ENCODE measurements at places on chromosomes 13 and 19.

DNA sequence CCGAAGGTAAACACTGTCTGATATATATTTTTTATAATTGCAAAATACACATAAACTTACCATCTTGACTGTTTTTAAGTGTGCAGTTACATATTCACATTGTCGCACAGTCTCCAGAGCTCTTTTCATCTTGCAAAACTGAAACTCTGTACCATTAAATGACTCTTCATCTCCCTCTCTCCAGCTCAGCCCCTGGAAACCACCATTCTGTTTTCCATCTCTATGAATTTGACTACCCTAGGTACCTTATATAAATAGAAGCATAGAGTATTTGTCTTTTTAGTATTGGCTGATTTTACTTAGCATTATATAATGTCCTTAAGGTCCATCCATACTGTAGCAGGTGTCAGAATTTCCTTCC lies 45.8 kb downstream of the LRCH1 start:
- DNase-seq, result no peak

DNA sequence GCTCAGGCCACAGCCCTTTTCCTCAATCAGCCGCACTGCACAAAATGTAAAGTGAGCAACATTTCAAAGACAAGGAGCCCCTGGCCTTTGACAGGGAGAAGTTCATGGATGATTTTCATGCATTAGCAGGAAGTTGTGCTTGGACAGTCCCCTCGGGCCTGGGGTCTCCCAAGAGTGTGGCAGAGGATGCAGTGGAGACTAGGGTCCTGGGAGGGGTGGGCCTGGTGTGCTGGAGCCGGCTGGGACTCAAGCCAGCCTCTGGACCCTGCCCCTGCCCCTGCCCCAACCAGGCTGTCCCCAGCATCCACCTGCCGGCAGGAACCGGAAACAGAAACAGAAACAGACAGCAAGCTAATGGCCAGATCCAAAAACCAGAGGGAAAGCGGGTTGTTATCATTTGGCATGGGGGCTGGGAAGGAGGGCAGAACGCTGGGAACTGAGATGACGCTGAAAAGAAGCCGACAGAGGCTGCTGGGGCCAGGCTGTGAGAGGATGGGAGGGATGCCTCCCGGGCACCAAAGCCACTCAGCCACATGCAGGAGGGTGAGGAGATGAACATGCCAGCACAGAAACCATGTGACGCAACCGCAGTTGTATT lies 2.3 kb downstream of the GAS6 start:
- no peak for DNase-seq

GRCh38 chr13:27161980-27162379 lies 9.6 kb downstream of the USP12 start:
- DNase-seq, result no peak

GRCh38 chr19:1220976-1221903 lies 15.7 kb downstream of the STK11 start:
- DNase-seq, result no peak

GRCh38 chr19:32687681-32688080 lies 3.9 kb upstream of the NUDT19 start:
- no peak for DNase-seq

DNA sequence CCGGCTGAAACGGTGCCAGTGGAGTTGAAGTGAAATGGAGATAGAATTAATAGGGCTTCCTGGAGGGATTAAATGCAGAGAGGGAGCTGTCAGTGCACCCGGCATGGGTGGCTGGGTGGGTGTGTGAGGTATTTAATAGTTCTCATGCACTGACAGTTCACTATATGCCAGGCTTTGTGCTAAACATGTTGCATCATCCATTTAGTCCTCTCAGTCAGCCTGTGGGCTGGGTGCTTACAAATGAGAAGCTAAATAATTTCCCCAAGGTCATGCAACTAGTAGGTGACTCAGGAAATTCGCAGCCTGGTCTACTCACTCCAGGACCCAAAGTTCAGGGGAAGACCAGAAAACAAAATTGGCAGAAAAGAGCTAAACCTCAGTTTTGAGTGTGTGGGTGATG lies 63.5 kb upstream of the SPATA13 start:
- DNase-seq, result peak; percentile 63

- no peak for DNase-seq
Observed at GRCh38 chr13:26680123-26680450, 80.5 kb downstream of the GPR12 start.

GRCh38 chr13:114088234-114088633 lies 44.2 kb downstream of the RASA3 start:
- DNase-seq, result no peak

DNA sequence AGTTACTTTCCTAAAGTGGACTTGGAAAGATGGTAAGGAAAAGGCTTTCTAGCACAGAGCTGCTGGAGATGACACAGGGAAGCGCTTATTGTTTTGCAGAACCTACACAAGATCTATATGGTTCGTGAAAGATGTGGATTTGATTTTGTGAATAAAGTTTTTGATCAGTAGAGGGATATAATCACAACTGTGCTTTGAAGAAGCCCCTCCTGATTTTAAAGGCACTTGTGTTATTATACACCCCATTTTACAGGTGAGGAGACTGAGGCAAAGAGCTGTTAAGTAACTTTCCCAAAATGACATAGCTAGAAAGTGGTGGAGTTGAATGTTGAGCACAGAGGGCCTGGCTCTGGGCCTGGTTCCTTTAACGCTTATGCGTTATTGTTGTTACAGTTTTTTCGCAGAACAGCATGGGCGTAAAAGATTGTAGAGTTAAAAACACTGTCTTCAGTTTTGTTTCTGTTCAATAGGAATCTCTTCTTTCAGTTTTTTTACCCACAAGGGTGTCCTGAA lies 1.4 kb downstream of the TDRD3 start:
- DNase-seq, result no peak

DNA sequence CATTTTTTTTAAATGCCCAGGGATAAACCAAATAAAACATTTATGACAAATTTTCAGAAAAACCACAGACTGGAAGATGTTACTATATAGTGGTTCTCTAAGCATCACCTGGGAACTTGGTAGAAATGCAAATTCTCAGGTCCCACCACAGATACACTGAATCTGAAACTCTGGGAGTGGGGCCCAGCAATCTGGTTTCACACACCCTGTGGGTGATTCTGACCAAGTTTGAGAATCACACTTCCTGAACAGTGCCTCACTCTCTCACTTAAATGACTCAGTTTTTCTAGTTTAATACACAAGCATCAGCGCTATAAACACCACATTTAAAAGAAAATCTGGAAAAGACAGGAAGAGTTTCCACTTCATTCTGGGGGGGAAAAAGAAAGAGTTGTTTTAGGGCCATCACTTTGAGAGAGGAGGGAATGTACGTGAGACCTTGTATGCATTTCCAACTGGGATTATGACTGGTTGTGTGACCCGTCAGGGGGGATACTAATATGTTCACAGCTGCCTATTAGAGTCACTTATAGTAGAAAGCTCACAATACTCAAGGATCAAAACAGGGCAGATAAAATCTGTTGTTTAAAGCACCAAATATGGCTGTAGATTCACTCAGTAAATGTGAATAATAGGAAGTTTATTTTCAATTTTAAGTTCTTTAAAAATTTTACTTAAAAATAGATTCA lies 567.7 kb downstream of the GPC6 start:
- DNase-seq, result peak; percentile 65

DNA sequence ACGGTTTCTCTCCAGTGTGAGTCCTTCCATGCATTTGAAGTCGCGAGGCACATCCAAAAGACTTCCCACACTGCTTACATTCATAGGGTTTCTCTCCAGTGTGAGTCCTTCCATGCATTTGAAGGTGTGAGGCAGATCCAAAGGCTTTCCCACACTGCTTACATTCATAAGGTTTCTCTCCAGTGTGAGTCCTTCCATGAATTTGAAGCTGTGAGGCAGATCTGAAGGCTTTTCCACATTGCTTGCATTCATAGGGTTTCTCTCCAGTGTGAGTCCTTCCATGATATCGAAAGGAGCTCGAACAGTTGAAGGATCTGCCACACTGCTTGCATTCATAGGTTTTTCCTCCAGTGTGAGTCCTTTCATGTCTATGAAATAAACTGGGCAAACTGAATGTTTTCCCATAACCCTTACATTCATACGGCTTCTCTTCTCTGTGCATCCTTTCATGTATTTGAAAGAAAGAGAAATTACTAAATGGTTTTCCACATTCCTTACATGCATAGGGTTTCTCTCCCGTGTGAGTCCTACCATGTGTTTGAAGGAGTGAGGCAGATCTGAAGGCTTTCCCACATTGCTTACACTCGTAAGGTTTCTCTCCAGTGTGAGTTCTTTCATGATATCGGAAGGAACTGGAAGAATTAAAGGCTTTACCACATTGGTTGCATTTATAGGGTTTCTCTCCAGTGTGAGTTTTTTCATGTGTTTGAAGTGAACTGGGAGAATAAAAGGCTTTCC lies 20.3 kb downstream of the ZNF433 start:
- DNase-seq, result no peak

DNA sequence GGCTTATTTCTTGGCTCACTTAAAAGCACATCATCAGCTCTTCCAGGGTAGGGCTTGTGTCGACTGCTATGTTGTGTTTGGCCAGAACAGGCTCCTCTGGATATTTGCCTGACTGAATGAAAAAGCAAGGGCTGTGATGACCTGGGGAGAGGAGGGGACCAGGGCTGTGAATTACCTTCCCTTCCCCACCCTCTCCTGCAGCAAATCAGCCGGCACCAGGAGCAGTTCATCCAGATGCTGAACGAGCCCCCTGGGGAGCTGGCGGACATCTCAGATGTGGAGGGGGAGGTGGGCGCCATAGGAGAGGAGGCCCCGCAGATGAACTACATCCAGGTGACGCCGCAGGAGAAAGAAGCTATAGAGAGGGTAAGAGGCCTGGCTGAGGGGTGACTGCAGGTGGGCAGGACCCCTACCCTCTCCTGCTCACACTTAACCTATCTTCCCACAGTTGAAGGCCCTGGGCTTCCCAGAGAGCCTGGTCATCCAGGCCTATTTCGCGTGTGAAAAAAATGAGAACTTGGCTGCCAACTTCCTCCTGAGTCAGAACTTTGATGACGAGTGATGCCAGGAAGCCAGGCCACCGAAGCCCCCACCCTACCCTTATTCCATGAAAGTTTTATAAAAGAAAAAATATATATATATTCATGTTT lies 4.4 kb downstream of the GADD45GIP1 start:
- DNase-seq, result no peak

DNA sequence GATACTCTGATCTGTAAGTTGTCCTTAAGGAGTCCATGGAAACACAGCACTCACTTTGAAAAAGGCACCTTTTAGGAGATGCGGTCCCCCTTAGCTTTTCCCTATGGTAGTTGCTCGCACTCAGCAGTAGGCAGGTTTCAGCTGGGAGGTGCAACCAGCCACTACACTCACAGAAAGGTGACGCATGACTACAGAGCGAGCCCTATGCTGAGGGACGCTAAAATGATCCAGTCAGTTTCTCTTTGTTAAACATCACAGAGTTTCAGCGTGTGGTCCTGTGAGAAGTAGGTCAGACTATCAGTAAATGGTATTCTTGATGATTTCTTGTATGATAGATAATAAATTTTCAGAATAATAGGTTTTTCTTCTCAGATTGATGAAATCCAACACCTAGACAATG lies 362.7 kb upstream of the MIR17HG start:
- DNase-seq, result no peak

GRCh38 chr13:54699831-54700230 lies 1671.2 kb downstream of the OLFM4 start:
- DNase-seq, result no peak

- DNase-seq, result no peak
Observed at GRCh38 chr19:10155839-10156238, 36.1 kb upstream of the EIF3G start.

DNA sequence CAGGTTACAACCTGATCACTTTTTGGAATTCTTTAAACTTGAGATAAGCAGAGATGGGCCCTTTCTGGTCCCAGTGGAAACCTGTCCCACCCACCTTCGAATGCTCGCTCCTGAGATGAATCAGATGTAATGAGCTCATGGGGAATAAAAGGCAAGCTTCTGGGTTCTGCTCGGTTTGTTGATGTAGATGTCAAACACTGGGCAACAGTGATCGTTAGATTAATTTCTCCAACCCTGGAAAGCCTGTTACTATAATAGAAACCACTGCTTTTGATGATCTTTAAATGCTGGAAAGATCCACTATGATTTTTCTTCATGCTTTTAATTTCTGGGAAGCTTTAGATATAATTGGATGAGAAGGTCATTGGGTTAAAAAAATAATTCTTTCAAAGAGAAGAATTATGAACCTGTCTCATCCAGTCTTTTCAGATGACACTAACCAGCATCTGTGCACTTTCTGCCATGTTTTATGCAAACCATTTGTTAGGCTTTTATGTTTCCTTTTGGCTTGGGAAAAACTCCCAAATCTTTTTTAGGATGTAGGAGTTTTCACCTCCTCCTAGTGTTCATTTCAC lies 49.3 kb downstream of the B3GLCT start:
- no peak for DNase-seq

GRCh38 chr13:45681113-45681512 lies 21.0 kb upstream of the CBY2 start:
- DNase-seq, result no peak

- no peak for DNase-seq
Observed at GRCh38 chr13:95477187-95477586, 75.3 kb upstream of the CLDN10 start.

DNA sequence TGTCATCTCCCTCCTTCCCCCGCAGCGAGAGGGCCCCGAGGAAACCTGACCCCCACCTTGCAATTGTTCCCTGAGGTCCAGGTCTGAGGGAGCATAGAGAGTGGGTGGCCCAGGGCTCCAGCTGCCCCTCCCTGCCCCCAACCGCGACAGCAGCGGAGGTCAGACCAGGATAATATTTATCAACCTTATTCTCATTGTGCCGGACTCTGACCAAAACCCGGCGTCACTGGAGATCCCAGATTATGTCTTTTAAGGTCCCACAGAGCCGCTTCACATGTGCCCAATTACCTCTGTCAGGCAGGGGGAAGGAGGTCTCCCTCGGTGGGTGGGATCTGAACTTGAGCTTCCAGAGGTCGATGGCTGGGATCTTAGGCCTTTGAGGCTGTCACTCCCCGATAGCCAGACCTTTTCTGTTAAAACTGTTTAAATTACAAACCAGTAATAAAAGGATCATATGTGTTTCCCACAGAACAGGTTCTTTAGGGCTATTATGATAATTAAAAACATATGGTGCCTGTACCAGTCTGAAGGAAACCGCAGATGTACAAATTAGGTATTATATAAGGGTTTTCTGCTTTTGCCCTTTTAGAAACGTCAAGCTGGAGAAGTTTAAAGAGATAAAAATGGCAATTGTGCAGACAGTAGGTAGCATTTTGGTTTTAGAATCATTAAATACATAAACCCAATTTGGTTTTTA lies 195.5 kb downstream of the ZNF536 start:
- no peak for DNase-seq

GRCh38 chr13:25674371-25674770 lies 302.6 kb downstream of the ATP8A2 start:
- no peak for DNase-seq

GRCh38 chr19:38580080-38580479 lies 37.7 kb downstream of the MAP4K1 start:
- no peak for DNase-seq

- DNase-seq, result no peak
Observed at GRCh38 chr19:42197375-42197817, 20.1 kb downstream of the DEDD2 start.

GRCh38 chr19:46714444-46715106 lies 2.3 kb downstream of the PRKD2 start:
- DNase-seq, result peak; percentile 58

- DNase-seq, result no peak
Observed at GRCh38 chr13:77952276-77952675, 33.6 kb upstream of the EDNRB start.
